NCI-H2107 (cell line): ENCODE measurements at places on chromosomes 1 and 21.

DNA sequence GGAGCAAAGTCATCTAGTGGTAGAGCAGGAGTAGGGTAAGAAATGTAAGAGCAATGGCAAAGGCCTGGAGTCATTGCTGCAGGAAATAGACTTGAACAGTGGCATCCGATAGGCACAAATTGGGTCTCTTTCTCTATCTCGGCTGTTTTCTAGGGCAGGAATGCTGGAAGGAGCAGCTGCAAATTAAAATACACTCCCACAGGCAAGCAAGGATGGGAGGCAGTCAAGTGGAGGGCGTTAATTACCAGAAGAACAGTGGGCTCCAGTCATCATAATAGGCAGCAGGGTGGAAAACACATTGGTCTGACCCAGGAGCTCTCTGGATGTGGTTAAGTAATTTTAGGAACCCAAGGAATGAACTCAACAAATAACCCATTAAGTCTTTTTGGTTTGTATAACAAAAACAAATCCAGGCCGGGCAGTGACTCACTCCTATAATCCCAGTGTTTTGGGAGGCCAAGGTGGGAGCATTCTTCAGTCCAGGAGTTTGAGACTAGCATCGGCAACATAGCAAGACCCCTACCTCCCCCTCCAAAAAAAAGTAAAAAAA lies 7.8 kb upstream of the TDRD5 start:
- DNase-seq = no peak

DNA sequence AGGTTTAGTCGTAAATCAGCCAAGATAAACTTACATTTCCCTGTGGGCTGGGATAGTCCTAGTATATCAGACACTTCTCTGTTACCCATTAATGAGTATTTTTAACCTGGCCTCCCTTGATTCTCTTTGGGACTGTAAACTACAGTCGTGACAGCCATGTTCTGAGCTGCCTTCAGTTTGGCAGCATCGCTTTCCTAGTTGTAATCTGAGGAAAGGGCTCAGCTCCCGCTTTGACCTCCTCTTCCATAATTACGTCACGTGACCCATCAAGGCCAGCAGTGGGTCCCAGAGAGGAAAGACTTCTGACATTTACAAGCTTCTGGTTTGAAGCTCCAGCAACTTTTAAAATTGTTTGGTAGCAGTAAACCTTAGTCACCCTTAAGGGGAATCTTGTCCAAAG lies 34.6 kb upstream of the MTR start:
- DNase-seq = no peak

DNA sequence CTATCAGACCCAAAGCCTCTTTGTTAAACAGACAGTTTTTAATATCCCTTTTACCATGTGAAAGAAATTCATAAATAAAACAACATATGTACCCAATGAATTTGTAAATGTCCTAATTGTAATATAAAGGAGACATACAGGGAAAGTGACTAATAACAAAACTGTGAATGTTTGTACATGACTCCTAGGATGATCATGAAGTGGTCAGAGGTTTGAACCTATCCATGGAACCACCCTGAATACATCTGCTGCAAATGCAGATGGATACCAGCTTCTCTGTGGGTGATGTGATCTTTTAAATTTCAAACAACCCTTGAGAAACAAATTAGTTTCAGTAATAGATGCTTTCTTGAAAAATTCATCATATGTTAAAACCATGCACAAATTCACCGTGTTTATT lies 16.7 kb upstream of the ACBD3 start:
- no peak for DNase-seq

DNA sequence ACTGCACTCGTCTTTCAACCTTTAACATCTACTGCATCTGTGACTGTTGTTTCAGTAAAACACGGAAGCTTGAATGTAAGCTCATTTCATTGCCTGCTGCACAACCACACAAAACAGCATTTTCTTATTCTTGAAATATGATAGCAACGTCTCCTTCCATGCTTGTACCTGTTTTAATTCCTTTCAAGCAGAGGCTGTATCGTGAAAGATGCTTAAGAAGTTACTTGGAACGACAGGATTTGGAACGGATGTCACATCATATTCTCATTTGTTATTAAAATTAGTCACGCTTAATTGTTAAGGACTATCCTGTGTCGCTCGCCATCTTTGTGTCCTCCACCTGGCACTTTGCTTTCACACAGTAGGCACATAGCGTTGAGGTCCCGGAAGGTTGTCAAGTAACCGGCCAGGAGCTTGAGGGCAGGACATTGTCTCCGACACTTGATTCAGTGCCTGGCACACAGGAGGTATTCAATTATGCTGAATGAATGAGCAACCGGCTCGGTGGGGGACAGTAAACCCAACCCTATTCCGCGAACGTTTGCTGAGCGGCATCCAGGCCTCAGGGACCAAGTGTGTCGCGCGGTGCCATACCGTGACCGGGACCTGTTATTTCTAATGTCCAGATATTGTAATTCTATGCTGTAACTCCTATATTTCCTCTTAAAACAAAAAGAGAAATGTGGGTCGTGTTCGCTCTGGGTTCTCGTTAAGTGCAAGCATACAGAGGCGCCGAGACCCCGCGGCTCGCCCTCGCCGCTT lies 499 bp upstream of the SH3GLB1 start:
- peak; percentile 73 for DNase-seq

GRCh38 chr1:36709869-36710481 lies 227.3 kb upstream of the CSF3R start:
- DNase-seq = no peak
